ENCODE measurements at places on chromosomes 11 and 22.
A peak's percentile ranks its signal among the peaks of the same experiment; 100 is the strongest.

- no peak for DNase-seq
These were observed 24.7 kb downstream of the GAL start for GRCh38 chr11:68709062-68709461.

GRCh38 chr22:21921729-21922128 lies 30.9 kb downstream of the PPM1F start:
- DNase-seq: peak; percentile 50

DNA sequence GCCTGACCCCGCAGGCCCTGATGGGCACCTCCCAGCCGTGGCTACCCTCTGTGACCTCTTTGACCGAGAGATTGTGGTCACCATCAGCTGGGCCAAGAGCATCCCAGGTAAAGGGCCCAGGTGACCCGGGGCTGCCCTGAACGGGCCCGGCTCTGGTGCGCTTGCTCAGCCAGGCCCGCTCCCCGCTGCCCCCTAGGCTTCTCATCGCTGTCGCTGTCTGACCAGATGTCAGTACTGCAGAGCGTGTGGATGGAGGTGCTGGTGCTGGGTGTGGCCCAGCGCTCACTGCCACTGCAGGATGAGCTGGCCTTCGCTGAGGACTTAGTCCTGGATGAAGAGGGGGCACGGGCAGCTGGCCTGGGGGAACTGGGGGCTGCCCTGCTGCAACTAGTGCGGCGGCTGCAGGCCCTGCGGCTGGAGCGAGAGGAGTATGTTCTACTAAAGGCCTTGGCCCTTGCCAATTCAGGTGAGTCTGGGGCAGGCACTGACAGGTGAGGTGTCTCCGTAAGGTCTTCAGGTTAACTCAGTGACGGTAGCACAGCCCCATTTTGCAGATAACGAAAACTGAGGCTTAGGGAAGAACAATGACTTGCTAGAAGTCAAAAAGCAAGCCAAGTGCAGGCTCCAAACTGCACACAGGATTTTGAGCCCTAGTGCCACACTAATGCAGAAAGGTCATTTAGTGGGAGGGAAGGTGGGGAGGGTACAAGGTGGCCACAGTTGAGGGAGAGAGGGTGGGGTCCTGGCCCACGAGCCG lies 2.4 kb downstream of the TRMT112 start:
- no peak for DNase-seq

DNA sequence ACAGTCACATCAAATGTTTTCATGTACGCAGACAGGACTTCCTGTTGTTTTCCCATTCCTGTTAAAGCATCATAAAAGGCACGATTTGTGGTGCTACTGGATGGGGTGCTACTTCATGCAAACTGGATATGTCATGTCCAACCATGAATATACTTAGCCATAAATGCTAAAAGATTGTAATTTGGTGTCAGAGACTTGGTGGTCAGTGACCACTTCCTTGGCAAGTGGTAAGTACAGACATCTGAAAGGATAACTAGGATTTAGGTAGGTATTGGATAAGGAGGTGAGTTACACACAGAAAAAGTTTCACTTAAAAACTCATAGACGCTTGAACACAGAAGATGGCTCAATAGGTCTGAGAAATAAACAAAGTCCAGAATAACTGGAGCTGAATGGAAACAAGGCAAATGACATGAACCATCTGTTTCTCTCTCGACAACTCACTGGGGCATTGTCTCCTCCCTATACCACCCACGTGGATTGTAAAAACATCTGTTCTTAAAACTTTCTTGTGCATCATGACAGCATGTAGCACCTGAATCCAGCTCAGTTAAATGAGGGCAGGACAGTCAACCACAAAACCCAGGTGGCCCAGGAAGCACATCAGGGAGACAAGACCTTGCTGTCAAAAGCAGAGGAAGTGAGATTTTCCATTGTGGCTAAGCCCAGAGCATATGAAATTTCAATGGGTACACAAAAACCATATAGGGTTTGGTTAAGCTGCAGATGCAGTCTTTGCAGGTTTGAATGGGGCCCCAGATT lies 22.1 kb upstream of the IGLL5 start:
- DNase-seq: no peak

- no peak for DNase-seq
These were observed 56.8 kb downstream of the CD82 start for GRCh38 chr11:44622190-44622650.

DNA sequence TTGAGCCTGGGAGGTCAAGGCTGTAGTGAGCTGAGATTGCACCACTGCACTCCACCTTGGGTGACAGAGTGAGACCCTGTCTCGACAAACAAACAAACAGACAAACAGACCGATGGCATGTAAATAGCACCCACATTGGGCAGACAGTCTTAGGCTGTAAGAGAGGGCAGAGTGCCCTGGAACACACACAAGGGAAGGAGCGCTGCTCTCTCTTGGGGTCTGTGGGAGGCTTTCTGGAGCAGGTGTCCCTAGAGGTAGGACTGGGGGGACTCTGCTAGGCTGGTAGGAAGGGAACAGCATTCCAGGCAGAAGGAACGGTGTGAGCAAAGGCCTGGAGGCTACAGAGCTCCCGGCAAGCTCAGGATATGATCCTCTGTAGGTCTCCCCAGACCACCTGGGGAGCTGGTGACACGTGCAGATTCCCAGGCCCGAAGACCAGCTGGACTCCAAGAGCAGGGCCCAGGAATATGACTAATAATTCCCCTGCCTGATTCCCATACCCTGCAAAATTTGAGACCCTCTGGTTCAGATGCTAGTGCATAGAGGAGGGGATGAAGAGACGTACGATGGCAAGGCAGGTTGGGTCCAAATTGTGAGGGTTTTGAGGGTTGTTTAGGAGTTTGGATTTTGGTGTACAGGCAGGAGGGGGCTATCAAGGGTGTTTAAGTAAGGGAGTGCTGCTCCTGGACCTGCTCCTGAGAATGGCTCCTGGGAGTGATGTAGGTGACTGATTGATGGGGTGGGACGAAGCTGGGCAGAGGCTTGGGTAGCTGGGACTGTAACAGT lies 11.6 kb downstream of the SMIM38 start:
- DNase-seq: no peak

DNA sequence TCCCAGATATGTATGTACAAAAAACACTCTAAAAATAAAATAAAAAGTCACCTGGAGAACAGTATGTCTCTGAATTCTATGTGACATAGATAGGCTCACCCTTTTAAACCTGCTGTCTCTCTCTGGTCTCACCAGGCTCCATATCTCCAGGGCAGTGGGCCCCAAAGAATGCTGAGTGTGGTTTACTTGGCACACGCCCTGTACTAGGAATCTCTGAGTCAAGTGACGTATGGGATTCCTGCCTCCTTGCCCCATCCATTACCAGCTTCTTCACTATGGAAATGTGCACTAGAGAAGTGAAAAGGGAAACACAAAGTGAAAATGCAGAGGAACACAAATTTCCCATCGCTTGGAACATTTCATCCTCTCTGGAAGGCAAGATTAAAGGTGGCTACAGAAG lies 722.2 kb upstream of the TENM4 start:
- peak; percentile 49 for DNase-seq

GRCh38 chr11:107370390-107370789 lies 87.2 kb downstream of the CWF19L2 start:
- DNase-seq: peak; percentile 56

DNA sequence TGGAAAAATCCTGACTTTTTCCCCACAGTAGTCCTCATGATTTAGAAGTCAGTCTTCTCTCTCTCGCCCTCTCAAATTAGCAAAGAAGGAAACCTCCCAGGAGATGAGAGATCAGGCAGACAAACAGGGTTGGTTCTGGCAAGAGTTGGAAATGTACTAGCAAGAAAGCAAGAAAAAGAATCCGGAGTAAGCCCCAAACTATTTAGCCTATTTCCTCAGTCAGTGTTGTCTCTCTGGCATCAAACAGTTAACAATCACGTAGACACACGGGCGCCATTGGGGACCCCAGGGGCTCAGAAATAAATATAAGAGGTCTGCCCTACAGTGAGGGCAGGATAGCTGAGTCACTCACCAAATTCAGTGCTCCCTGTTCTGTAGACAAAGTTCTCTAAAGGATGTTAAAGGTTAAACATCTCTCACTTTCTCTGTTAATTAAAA lies 4.7 kb downstream of the C11orf52 start:
- peak; percentile 88 for DNase-seq

- peak; percentile 72 for DNase-seq
These were observed 18.9 kb upstream of the PPP6R3 start for GRCh38 chr11:68441466-68442230.

GRCh38 chr11:34364102-34364501 lies 6.3 kb upstream of the ABTB2 start:
- no peak for DNase-seq

- no peak for DNase-seq
These were observed 36.6 kb upstream of the COMT start for GRCh38 chr22:19904935-19905334.

DNA sequence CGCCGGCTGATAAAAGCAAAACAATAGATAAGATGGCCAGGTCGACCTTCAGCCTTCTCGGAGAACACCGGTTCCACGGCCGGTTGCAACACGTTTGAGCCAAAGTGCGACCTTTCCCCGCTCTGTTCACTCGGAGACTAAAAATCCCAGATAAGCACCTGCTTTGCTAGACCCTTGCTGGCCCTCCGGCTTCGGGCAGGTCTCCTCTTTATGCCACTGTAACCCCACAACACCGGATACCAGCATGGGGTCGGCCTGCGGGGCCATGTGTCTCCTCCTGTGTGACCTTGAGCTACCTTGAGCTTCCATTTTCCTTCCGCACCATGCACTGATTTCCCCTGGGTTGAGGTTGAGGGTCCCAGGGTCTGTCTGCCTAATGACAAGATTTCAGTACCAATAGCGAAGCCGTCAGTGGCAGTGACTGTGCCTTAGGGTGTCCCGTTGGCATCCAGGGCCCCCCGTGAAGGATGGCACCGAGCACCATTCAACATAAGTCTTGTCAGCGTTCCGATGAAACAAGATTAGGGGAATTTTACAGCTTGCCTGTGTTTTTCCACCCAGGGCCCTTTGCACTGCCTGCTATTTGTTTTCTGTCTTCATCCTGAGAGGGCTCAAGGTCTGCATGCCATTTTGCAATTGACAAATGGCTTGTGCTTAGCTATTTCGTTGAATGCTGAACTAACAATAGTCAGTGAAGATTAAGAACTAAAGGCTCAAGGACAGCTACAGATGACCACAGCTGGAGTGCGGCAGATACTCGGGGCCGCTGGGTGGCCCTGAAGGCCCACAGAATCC lies 118.6 kb downstream of the KCNQ1 start:
- DNase-seq: no peak

All from EH (cell line).